ENCODE measurements at places on chromosomes 3 and 15. TPM values are rescaled to one million over a fixed set of nuclear protein-coding genes. Genes with fewer than 3 reads are reported as not detected.

DNA sequence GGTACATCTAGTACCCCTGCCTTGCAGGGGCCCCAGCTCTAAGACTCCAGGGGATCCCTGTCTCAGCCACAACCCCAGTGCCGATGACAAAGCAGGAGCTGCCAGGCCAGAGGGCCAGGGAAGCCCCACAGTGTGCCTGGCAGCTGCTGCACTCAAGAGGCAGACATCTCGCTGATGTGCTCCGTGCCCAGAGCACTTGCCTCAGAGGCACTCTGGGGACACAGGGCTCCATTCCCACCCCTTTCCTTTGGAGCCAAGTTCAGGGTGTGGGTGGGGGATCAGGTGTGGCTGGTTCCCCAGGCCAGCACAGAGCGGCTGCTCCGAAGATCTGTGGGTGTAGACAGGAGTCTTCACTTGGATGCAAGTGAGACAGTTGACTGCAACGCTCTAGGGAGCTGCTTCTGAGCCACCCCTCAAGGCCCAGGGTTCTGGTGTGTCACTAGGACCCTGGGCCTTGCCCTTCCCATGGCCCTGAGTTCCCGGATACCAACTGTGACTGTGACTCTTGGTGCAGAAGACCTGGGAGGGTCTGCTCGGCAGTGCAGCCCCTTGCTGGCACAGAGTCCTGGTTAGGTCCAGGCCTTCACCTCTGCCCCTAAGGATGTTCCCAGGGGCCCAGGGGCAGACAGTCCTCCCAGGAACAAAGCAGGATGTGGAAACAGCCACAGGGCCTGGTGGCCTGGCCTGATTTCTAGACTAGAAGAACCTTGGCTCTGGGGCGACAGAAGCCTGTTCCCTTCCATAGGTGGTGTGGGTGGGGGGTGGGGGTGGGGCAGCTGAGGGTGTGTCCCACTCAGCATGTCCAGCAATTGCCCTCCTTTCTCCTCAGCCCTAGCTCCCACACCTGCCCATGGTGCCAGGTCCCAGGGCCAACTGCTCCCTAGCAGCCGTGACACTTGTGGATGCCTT lies 2.5 kb downstream of the NT5DC2 start:
- no peak overlapping the region for H3K27ac ChIP-seq
- no peak overlapping the region for H3K4me3 ChIP-seq
- H3K36me3 ChIP-seq = peaks cover 9% of the 10 kb centered on the region
- no peaks in the 10 kb centered on the region for H3K27me3 ChIP-seq
- no peak for DNase-seq

The MKRN2OS gene
- polyA plus RNA-seq = not detected

GRCh38 chr3:187840856-187841255 lies 95.6 kb upstream of the BCL6 start:
- no peaks in the 10 kb centered on the region for H3K4me1 ChIP-seq
- H3K36me3 ChIP-seq = no peaks in the 10 kb centered on the region
- DNase-seq = no peak
- H3K27me3 ChIP-seq = no peaks in the 10 kb centered on the region
- H3K27ac ChIP-seq = no peak overlapping the region
- no peak overlapping the region for H3K4me3 ChIP-seq

The DZIP1L gene
- 0.52 TPM for polyA plus RNA-seq

The PRC1 gene
- polyA plus RNA-seq = 1.6 TPM

The EIF5A2 gene
- polyA plus RNA-seq = 1.4 TPM

DNA sequence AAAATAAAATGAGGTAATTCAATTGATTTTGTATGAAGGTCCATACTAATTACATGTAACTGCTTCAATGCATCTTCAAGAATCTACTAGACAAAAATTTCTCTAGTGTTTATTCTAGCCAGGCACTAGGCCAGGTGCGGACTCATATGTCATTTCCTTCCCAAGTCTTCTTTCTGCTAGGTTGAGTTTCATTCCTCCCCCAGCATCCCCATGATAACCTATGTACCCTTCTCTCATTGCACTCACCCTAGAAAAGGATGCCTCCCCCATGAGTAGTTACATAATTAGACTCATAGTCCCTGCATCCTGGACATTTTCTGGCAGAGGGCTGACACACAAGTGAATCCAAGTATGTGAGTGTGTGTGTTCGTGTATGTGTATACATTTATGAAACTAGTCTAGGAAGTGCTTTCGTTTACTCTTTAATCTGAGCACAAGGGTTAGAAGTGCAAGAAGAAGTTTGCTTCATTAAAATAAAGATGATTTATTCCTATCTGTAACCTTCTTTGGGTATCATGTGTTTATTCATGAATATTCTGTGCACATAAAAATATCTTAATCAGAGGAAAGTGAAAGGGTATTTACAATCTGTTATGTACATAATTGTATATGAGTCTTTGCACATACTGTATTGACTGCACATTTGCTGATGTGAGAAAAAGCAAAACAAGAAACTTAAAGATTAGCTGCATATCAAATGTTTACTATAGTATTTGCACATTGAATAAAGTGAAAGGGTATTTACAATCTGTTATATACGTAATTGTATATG lies 585.6 kb upstream of the ZNF717 start:
- no peaks in the 10 kb centered on the region for H3K4me1 ChIP-seq
- H3K36me3 ChIP-seq = no peaks in the 10 kb centered on the region

DNA sequence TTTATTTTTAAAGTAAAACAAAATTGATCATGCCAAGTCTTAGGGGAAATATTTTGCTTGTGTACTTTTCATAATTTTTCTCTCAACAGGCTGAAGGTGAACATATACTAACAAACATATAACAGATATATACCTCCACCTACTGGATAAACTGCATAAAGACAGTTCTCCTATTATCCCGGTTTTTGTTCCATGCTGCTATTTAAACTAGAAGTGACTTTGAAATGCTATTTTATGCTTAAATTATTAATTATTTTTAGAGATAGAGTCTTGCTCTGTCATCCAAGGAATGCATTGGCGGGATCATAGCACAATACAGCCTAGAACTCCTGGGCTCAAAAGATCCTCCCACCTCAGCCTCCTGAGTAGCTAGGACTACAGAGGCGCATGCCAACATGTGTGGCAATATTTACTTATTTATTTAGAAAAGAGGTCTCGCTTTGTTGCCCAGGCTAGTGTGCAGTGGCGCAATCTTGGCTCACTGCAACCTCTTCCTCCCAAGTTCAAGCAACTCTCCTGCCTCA lies 49.8 kb downstream of the ST3GAL6 start:
- peaks cover 21% of the 10 kb centered on the region for H3K4me1 ChIP-seq
- no peaks in the 10 kb centered on the region for H3K36me3 ChIP-seq
- no peak overlapping the region for H3K27ac ChIP-seq
- H3K27me3 ChIP-seq = no peaks in the 10 kb centered on the region
- H3K4me3 ChIP-seq = no peak overlapping the region
- DNase-seq = peak; percentile 9

- no peak overlapping the region for H3K27ac ChIP-seq
- no peaks in the 10 kb centered on the region for H3K27me3 ChIP-seq
- H3K36me3 ChIP-seq = peaks cover 24% of the 10 kb centered on the region
Measured at GRCh38 chr15:43094416-43095030, 11.3 kb downstream of the UBR1 start.

- H3K27me3 ChIP-seq = no peaks in the 10 kb centered on the region
- H3K36me3 ChIP-seq = no peaks in the 10 kb centered on the region
- H3K4me3 ChIP-seq = no peak overlapping the region
- DNase-seq = no peak
- no peaks in the 10 kb centered on the region for H3K4me1 ChIP-seq
Measured at GRCh38 chr3:167394003-167394402, 13.9 kb upstream of the ZBBX start.

The COL6A5 gene
- not detected for polyA plus RNA-seq

GRCh38 chr3:30169487-30169886 lies 436.9 kb upstream of the TGFBR2 start:
- no peak overlapping the region for H3K27ac ChIP-seq
- no peaks in the 10 kb centered on the region for H3K36me3 ChIP-seq
- H3K27me3 ChIP-seq = no peaks in the 10 kb centered on the region
- no peak overlapping the region for H3K4me3 ChIP-seq
- no peak for DNase-seq

DNA sequence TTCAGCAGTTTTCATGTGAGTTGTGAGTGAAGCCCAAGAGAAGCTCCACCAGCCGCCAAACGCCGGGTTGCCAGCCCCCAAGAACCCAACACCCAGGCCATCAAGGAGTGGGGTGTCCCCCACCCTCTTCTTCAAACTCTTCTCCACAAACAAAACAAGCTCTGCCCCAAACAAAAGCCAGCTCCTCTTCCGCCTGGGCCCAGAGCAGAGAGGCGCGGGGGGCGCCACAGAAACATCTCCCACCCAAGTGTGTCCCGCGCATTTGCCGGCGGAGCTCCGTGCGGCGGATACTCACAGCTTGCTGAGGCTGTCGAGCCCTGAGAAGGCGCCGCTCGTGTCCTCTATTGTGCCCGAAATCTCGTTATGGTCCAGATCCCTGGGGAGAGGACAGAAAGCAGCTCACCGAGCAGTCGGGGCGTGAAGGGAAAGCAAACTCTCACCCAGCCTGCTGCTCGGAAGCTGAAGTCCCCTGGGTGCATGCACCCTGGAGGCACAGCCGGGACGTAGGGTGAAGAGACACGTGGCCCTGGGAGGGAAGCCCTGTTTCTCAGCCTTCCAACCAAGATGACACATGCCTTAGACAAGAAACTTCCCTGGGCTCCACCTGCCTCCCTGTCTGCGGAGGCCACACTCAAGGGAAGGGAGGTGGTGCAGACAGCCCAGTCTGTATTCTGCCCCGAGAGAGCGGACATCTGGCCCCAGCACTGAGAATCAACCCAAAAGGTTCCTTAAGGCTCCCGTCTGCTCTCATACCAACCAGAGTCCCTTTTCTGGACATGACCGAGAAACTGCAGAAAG lies 95.7 kb downstream of the LRIG1 start:
- no peak for DNase-seq
- H3K27me3 ChIP-seq = no peaks in the 10 kb centered on the region
- H3K27ac ChIP-seq = no peak overlapping the region

The GOLGA8B gene
- 0.37 TPM for polyA plus RNA-seq

GRCh38 chr3:66397745-66398144 lies 103.1 kb downstream of the LRIG1 start:
- peak; percentile 55 for DNase-seq
- no peak overlapping the region for H3K27ac ChIP-seq
- H3K4me3 ChIP-seq = no peak overlapping the region
- H3K27me3 ChIP-seq = no peaks in the 10 kb centered on the region
- peaks cover 8% of the 10 kb centered on the region for H3K4me1 ChIP-seq

DNA sequence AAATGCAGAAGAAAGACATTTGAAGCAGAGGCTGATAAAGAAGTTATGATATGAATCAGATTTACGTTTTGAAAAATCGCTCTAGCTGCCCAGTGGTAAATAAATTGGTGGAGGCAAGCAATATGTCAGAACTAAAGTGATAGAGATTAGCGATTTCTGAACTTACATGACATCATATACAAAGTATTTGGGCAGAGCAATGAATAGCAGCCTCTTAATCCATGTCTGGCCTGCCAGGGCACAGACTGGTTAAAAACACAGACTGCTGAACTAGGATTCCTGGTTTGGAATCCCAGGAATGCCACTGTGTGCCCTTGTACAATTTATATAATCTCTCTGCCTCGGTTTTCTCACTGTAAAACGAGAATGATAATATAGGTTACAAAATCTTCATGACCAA lies 243.1 kb upstream of the SETMAR start:
- H3K36me3 ChIP-seq = no peaks in the 10 kb centered on the region
- no peak overlapping the region for H3K27ac ChIP-seq
- H3K4me1 ChIP-seq = peaks cover 19% of the 10 kb centered on the region
- H3K4me3 ChIP-seq = no peak overlapping the region
- DNase-seq = no peak

GRCh38 chr15:101723171-101723873 lies 951 bp downstream of the TARS3 start:
- DNase-seq = no peak
- peaks cover 14% of the 10 kb centered on the region for H3K4me1 ChIP-seq
- H3K36me3 ChIP-seq = peaks cover 13% of the 10 kb centered on the region
- H3K4me3 ChIP-seq = peak overlapping the region; percentile 42
- no peak overlapping the region for H3K27ac ChIP-seq

GRCh38 chr3:51216291-51216690 lies 168.8 kb upstream of the MANF start:
- no peaks in the 10 kb centered on the region for H3K4me1 ChIP-seq
- no peak overlapping the region for H3K4me3 ChIP-seq
- no peak for DNase-seq
- H3K36me3 ChIP-seq = no peaks in the 10 kb centered on the region

GRCh38 chr3:1007866-1008265 lies 85.0 kb upstream of the CNTN6 start:
- H3K36me3 ChIP-seq = no peaks in the 10 kb centered on the region
- no peak overlapping the region for H3K27ac ChIP-seq

GRCh38 chr15:85592148-85592547 lies 202.6 kb downstream of the KLHL25 start:
- DNase-seq = no peak
- H3K4me1 ChIP-seq = no peaks in the 10 kb centered on the region

- no peak overlapping the region for H3K4me3 ChIP-seq
- H3K27me3 ChIP-seq = no peaks in the 10 kb centered on the region
- H3K27ac ChIP-seq = peak overlapping the region; percentile 59
- no peak for DNase-seq
Measured at GRCh38 chr3:30688776-30689641, 82.6 kb downstream of the TGFBR2 start.

DNA sequence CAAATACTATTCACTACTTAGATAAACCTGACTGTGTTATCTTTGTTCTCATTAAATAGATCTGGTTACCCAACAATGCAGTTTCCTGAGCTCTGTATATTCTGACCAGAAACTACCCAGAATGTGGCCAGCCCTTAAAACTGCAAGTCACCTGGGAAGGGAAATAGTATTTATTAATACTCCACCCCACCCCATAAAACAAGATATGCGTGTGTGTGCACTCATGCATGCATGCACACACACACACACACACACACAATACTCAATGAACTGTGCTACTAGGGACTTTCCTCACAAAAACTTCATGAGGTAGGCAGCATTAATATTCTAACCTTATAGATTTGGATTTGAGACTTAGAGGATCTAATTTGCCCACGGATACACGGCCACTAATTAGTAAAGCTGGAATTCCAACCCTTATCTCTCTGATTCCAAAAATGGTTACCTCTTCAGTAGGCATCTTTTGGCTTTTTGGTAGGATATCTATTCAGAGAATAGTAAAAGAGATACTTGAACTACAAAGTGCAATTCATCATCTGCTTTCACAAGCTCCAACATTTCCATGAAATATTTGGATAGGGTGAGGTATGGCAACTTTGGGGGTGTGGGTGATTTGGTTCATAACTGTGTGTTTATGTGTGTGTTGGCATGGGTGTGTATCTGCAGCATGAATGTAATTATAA lies 197.0 kb upstream of the CFAP20DC start:
- H3K36me3 ChIP-seq = no peaks in the 10 kb centered on the region
- H3K4me1 ChIP-seq = peaks cover 50% of the 10 kb centered on the region
- no peak overlapping the region for H3K4me3 ChIP-seq
- no peaks in the 10 kb centered on the region for H3K27me3 ChIP-seq

The KBTBD13 gene
- polyA plus RNA-seq = not detected

- DNase-seq = no peak
- no peak overlapping the region for H3K27ac ChIP-seq
- no peaks in the 10 kb centered on the region for H3K36me3 ChIP-seq
Measured at GRCh38 chr3:43268636-43269035, 17.7 kb upstream of the SNRK start.
